ENCODE measurements at places on chromosomes 16 and 17.

GRCh38 chr17:43951750-43952149 lies 2.0 kb downstream of the PYY start:
- no peak for DNase-seq

DNA sequence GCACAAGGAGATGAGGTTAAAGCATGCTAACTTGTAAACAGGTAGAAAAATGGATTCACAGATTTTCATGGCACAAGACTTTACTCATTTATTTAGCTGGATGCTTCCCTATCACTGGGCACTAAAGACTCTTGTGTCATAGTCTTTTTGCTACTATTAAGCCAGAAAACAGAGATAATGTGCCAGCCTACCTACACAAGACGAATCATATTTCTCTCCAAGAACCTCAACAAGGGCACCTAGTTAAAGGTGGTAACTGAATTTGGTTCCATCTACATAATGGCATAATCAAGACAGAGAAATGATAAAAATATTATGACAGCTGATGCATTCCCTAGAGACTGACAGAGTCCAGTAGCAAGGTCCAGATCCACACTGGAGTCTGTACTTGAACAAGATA lies 3.8 kb downstream of the NACA2 start:
- no peak for DNase-seq

DNA sequence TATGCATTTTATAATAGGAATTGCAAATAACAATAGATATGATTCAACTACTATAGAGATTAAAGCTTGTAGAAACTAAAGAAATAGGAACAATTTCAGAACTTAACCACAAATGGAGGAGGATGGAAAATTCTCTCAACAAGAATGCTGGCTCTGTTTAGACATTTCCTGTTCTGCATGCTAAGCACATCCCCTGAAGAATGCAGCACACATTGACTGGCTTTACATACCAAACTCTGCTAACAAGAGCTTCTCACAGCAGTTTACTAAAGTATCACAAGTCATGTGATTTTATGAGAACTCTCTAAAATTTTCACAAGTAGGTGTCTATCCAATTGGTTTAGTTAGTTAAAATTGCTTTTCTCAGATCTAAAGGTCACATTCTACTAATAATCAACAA lies 85.2 kb downstream of the SPAG9 start:
- no peak for DNase-seq

- DNase-seq = no peak
Measured at GRCh38 chr16:81614171-81614570, 164.9 kb upstream of the PLCG2 start.

- DNase-seq = no peak
Measured at GRCh38 chr17:47806026-47806912, 15.3 kb downstream of the OSBPL7 start.

DNA sequence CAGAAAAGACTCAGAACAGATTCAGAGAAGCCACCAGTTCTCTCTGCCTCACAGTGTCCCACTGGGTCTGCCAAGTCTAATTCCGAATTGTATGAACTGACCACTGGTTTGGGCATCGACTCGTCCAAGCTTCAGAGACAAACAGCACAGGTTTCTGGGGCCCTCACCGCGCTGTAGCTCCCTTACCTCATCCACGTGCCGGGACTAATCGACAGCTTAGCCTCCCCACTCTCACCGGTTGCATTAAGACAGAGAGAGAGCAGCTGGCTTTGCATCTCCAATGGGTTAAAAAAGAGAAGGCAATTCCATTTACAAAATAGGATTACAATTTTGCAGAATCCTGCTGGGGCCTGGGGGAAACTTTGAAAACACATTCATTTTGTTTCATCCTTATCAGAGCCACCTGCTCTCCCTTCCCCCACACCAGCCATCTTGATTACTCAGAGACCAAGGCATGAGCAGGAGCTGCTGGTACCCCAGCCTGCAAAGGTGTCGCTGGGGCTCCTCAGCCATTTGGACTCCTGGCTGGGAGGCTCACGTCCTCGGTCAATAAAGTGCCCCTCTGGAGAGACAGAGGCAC lies 95.3 kb upstream of the RPL38 start:
- DNase-seq = no peak

GRCh38 chr17:22268214-22268911 lies 576.0 kb downstream of the KCNJ18 start:
- no peak for DNase-seq

- DNase-seq = no peak
Measured at GRCh38 chr16:79191933-79192332, 408.6 kb downstream of the MAF start.

GRCh38 chr17:45332505-45332904 lies 15.7 kb upstream of the MAP3K14 start:
- no peak for DNase-seq

DNA sequence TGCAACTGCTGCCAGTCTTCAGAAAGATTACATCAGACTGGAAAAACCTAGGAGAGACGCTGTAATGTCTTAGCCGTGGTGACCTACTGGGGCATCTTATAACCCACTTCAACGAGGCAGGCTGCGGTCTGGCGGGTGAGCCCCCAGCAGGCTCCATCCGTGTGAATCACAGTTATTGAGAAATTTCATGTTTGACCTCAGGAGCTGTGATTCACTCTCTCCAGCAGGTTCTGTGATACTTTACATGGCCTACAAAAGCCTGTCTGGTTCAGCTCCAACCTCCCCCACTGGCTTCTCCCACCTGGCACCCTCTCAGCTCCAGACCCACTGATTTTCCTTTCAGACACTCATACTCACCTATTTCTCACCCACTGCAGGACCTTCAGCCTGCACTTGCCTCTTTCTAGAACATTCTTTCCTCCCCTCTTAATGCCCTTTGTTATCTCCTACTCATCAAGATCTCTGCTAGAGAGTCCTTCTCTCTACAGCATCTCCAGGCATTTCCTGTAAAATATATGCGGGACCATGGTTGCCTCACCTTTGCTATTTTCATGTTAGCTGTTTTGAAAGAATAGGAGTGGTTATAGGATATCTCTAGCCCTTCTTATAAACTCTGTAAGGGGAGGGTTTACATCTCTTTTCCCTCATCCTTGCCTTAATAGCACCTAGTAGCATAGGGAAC lies 227.9 kb downstream of the MAF start:
- peak; percentile 89 for DNase-seq

GRCh38 chr17:56798916-56799315 lies 34.8 kb downstream of the C17orf67 start:
- no peak for DNase-seq

DNA sequence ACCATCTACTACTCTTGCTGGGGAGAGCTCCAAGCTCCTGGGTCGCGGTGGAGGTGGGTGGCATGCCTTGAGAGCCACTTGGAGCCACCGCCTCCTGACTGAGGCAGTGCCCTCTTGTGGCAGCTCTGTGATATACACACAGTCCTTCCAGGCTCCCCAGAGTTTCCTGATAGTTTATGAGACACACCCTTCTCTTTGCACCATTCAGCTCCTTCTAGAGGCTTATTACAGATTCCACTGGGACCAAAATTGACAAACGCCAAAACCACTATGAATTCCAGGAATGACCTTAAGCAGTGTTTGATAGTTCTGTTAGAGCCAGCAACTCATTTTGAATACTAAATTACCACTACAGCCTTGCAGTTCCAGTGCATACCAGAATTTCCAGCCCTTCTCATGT lies 170.1 kb upstream of the CDH13 start:
- peak; percentile 65 for DNase-seq

DNA sequence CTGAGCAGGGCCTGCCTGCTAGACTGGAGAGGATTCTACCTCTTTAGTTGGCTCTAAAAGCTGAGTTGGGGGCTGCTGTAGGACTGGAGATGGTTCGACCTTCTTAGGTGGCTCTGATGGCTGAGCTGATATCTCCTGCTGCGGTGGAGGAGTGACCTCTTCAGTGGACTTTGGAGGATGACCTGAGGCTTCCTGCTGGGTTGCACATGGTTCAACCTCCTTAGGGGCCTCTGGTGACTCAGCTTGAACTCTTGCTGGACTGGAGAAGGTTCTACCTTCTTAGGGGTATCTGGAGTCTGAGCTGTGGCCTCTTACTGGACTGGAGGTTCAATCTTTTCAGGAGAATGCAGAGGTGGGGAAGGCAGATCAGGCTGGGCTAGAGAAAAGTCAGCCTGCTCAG lies 48.9 kb upstream of the TMEM97 start:
- no peak for DNase-seq

- peak; percentile 33 for DNase-seq
Measured at GRCh38 chr17:77281122-77281903, 140.5 kb downstream of the SEC14L1 start.

DNA sequence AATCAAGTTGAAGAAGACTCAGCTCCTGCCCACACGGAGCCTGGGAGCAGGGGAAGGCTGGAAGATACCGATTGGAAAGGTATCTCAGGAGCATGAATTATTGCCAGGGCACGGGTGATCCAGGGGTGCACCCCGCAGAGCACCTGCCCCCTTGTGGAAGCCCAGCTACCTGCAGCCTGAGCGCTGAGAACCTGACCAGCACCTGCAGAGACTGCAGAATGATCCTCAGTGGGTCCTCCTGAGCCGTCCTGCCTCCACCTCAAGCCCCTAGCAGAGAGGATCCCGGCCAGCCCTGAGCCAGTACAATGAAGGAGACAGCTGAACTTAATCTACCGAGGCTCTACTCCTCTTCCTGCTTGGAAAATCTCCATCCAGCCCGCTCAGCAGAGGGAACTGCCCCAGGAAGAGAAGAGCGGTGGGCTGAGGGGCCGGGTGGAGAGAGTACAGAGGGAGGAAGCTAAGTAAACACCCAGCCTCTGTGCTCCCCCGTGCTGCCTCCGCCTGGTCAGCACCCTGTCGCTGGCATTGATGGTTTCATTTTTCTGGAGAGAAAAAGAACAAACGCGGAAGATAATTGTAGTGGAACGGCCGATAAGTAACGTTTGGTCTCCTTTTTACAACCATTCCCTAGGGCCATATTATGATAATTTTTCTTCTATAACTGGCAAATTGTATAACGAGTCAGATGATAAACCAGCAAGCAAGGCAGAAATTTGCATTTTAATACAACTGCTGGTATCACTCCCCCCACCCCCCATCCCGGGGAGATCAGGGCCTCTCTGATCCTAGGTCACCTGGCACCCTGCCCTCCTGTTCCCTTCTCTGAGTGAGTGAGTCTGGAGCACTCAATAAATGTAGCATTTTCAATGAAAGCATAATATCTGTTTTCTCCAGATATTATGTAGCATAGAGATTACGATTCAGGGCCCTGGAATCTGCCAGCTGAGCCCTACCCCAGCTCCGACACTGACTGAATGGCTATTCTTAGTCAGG lies 204.5 kb upstream of the RPL38 start:
- DNase-seq = peak; percentile 24

GRCh38 chr17:10063730-10064241 lies 134.6 kb downstream of the GAS7 start:
- no peak for DNase-seq

GRCh38 chr16:84922351-84923120 lies 88.8 kb downstream of the ZDHHC7 start:
- DNase-seq = no peak

DNA sequence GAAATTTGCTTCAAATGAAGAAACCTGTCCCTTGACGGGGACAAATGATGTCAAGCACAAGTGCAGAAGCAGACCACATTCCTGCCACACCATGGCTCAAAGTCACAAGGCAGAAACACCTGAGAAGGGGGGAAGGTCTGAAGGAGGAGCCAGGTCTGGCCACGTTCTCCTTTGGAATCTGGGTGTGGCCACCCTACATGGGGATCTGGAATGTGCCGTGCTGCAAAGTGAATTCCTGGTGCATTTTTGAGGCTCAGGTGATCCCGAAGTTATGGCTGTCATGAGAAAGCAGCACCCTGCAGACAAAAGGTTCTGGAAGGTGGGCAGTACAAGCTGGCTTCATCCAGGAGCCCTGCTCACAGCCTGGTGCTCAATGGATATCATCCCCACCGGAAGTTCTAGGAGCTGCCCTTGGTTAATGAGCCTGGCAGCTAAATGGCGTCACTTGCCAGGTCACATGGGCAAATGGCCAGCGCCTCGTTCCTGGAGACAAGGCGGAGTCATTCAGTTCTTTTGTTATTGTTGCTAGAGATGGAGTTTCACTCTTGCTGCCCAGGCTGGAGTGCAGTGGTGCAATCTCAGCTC lies 20.1 kb upstream of the ADCY9 start:
- DNase-seq = peak; percentile 88

DNA sequence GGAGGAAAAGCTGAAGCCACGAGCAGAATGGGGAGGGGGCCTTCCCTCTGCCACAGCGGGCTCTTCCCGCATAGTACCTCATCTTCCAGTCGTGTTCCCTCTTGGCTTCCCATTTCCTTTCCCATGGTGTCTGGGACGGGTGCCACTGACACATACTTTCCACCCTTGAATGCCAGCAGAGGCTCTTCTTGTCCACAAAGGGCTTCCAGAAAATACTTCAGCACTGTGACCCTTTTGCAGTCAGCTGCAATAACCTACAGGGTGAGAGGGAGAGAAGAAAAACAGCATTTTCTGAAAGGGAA lies 30.7 kb downstream of the HIC1 start:
- no peak for DNase-seq

GRCh38 chr17:68320311-68320865 lies 29.1 kb downstream of the ARSG start:
- peak; percentile 66 for DNase-seq

GRCh38 chr16:1580956-1581355 lies 30.9 kb downstream of the IFT140 start:
- no peak for DNase-seq

GRCh38 chr16:20763461-20764232 lies at the start of gene ACSM3:
TSS of gene ACSM3 (plus strand) at chr16:20764014. CDS start at chr16:20770035, 6,021 bp downstream.
- DNase-seq = peak; percentile 83

DNA sequence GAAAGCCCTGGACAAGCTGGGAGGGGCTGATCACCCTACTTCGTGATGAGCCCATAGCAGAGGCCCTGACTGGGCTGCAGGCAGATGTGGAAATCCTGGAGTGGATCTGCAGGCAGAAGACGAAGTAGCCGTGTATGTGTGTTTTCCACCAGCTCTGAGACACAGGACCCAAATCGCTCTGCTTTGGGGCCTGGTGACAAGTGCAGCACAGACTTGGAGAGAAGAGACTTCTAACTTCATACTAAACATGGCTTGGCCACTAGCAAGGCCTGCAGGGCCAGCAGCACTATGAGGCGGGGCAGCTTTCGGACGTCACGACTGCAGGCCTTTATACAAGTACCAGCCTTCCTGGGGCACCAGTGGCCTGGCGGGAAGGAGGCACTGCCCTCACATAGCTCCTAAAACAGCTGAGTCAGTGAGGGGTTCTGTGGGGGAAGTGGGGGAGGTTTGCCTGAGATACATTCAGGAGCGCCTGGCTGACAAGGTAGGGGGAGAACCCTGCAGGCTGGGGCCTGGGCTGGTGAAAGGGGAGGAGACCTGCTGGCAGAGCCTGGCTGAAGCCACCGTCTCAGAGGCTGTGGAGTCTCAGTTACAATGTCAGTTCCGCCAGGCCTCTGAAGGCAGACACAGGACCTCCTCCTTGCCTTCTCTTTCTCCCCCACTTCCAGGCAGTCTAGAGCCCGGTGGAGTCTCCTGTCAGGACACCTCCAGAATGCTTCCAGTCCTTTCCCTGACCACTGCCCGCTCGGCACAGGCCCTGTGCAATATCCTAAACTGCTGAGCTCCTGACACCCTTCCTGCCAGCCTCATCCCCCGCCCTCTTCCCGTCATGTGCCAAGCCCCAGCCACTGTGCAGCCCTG lies 73.4 kb downstream of the WSB1 start:
- no peak for DNase-seq

GRCh38 chr16:85491798-85492294 lies 121.3 kb upstream of the GSE1 start:
- peak; percentile 29 for DNase-seq

GRCh38 chr16:31351246-31351941 lies 3.6 kb upstream of the ITGAX start:
- no peak for DNase-seq

All from bronchial epithelial cell (primary cell).